ENCODE measurements at places on chromosomes 5 and 9. TPM values are rescaled to one million over a fixed set of nuclear protein-coding genes. Genes with fewer than 3 reads are reported as not detected.

GRCh38 chr9:5557606-5558587 is 47.6 kb downstream of the PDCD1LG2 start:
- no peak overlapping the region for H3K27ac ChIP-seq
- no peaks in the 10 kb centered on the region for H3K27me3 ChIP-seq
- no peaks in the 10 kb centered on the region for H3K36me3 ChIP-seq
- no peak for DNase-seq
- peaks cover 5% of the 10 kb centered on the region for H3K4me1 ChIP-seq

The CDX1 gene
- 5.0 TPM for total RNA-seq

The DMRT3 gene
- total RNA-seq = 0.74 TPM

The IFNK gene
- not detected for total RNA-seq

DNA sequence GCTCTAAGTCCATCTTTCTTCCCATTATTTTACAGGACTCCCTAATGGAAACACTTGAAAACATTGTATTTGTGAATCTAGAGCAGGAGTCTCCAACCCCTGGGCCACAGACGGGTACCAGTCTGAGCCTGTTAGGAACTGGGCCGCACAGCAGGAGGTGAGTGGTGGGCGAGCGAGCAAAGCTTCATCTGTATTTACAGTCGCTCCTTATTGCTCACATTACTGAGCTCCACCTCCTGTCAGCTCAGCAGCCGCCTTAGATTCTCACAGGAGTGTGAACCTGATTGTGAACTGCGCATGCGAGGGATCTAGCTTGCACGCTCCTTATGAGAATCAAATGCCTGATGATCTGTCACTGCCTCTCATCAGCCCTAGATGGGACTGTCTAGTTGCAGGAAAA is 111.0 kb downstream of the MED27 start:
- no peak overlapping the region for H3K4me3 ChIP-seq
- no peak for DNase-seq
- H3K27ac ChIP-seq = no peak overlapping the region
- H3K4me1 ChIP-seq = peaks cover 10% of the 10 kb centered on the region

All from type B pancreatic cell (in vitro differentiated cells).